Stimulated activated CD8-positive, alpha-beta memory T cell treated with anti-CD3 and anti-CD28 coated beads, Interleukin-4, amount 100 ng/mL, for 4 hours (primary cell): ENCODE measurements at places on chromosomes 12 and 14.

DNA sequence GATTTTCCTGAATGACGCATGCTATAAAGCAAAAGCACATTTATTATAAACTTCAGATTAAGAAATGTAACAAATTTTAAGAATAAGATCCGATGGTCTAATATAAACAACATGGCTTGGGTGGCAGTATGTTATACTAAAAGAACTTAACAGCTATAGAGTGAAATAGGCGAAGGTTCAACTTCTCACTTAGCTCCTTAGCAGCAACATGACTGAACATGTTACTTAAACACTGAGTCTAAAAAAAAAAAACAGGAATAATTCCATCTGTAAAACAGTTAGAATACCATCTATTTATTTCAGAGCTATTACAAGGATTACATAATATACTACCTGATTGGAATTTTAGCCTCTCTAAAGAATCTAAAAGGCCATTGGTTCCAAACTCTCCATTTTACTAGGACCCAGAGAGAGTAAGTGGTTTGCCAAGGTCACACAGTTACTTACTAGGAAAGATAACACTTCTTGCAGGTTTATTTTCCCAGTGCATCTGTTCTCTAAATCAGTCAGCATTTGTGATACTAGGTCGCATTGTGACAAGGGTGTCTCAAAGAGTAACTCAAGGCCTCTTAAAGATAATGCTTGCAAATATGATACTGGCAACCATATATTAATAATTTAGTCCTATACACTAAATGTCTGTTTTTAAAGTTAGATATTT, 14.8 kb downstream of the OSBPL8 start:
- DNase-seq, result no peak

GRCh38 chr12:8644345-8645248, 18.0 kb downstream of the MFAP5 start:
- DNase-seq, result peak; percentile 18

- no peak for DNase-seq
These were observed 21.8 kb upstream of the TRIM9 start for GRCh38 chr14:51116682-51117081.

DNA sequence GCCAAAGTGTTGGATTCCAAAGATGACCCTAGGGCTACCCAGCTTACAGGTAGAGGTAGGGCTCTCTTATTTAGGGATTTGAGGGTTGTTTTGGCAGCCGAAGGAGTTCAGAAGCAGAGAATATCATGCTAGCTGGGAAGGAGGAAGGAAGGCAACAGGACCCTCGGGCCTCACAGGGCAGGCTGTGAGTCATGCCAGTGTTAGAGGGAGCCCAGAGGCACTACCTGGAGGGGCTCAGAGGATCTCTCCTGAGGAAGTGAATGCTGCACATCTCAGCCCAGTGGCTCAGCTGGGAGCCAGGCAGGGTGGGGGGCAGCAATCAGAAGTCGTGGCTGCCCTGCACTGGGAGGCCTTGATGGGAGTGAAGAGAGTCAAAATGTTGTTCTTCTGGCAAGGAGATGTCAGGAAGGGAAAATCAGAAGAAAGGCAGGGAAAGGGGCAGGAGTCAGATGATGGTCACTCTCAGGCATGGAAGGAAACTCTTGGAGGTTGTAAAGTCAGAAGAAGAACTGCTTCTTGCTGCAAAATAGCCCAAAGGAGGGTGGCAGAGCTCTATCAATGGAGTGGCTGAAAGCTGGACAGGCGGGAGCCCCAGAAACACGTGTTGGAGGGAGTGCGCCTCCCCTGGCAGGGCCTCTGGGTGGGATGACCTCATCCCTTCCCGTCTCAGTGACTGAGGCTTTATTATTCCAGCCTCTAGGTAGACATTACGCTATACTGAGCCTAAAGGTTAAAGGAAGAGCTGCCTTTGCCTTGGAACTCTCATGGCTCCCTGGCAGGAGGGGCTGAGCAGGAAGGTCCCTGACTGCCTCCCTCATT, 141.3 kb downstream of the SMOC1 start:
- no peak for DNase-seq

GRCh38 chr14:98173305-98173704, 1098.7 kb downstream of the BCL11B start:
- DNase-seq, result peak; percentile 34

DNA sequence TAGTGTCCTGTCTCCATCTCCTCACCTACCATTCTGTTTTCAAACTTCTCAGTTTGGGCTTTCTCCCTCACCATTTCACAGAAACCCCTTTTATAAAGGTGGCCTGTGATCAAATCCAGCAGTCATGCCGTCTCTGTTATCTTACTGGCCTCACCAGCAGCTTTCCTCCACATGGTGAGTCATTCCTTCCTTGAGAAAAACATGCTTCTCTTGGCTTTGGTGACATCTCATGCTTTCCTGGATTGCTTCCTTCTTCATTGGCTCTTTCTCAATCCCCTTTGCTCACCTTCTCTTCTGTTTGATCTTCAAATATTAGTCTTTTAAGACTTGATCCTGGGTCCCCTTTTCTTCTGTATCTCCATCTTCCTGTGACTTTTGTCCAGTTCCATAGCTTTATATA, 164.9 kb downstream of the ANO4 start:
- no peak for DNase-seq
